Stimulated activated CD8-positive, alpha-beta memory T cell treated with anti-CD3 and anti-CD28 coated beads, Interleukin-4, amount 100 ng/mL, for 4 hours (primary cell): ENCODE measurements at places on chromosomes 2 and 18.

- DNase-seq: no peak
These were observed 149.2 kb upstream of the GYPC start for GRCh38 chr2:126506786-126507185.

GRCh38 chr2:199470672-199471442 is 13.1 kb upstream of the SATB2 start:
- no peak for DNase-seq

GRCh38 chr18:58639751-58640427 is 11.0 kb upstream of the ALPK2 start:
- no peak for DNase-seq

DNA sequence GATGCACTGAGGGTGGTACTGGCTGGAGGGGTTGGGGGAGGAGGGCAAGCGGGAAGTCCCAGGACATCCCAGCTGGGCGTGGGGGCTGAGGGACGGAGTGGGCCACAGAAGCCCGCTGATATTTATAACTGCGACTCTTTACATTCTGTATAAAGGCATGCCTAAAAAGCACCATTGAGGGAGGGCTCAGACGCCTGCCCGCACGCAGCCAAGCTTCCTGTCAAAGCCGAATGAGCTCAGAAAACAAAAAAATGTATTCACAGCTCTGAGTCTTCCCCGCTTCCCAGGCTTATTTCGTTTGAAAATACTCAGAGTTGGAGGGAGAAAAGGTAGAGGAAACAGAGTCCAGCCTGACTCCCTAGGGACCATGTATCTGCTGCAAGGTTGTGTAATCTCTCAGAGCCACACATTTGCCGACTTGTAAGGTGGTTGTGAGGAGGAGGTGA is 170.1 kb upstream of the HAAO start:
- no peak for DNase-seq

- no peak for DNase-seq
These were observed 192.8 kb downstream of the CDCA7 start for GRCh38 chr2:173547499-173547898.

DNA sequence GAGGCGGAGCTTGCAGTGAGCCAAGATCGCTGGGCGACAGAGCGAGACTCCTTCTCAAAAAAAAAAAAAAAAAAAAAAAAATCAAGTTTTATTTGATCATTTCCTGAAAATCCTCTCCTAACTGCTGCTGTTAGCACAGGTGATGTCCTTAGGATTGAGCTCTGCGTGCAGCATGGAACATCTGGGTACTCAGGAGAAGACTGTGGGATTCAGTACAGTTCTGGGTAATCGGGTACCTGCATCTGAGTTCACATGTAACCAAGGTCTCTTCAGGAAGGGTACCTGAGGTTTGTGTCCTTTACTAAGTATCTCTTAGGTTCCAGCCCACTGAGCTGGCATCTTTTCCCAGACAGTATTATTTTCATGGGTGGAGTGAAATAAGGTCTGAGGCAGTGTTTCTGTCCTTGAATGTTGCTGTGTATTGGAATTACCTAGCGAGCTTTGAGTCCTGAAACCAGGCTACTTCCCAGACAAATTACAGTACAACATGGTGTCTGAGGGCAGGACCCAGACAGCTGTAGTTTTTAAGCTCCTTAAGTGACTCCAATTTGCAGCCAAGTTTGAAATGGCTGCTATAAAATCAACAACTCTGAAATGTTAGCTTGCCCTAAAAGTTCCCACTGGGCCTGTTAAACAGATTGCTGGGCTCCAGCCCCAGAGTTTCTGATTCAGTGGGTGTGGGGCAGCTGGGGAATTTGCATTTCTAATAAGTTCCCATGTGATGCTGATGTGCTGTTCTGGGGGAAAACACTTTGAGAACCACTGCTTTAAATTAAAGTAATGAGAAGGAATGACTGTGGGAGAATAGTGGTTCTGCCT is 120.5 kb downstream of the PMAIP1 start:
- DNase-seq: no peak

GRCh38 chr2:186639939-186640338 is 50.1 kb downstream of the ITGAV start:
- no peak for DNase-seq

GRCh38 chr2:176102309-176102866 is 2.8 kb downstream of the HOXD12 start:
- DNase-seq: no peak

DNA sequence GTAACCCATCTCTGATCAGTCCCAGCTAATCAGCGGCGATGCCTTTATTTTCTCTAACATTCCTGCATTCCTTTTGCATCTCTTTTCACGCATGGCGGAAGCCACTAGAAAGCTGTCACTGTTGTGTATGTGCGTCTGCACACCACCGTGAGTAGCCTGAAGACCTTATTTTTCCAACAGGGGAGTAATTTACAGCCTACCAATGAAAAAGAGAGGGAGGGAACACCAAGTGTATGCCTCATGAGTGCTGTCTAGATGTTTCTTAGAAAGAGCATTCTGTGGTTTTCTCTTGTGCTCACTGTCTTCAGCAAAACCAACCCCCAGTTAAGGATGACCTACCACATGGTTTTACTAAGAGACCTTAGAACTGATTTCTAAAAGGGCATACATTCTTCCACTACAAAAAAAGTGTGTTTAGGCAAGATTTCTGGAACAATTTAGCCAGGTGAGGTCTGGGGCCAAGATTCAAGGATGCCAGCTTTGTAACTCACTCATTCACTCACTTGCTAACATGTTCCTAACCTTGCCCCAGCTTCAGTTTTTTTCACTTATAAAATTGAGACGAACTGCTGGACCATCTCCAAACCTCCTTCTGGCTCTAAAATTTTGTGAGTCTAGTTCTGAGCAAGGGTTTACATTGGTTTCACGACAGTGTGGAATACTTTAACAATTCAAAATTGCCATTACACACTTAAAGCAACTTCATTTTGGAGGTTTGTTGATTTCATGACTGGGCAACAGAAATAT is 51.4 kb downstream of the BCL2 start:
- no peak for DNase-seq

DNA sequence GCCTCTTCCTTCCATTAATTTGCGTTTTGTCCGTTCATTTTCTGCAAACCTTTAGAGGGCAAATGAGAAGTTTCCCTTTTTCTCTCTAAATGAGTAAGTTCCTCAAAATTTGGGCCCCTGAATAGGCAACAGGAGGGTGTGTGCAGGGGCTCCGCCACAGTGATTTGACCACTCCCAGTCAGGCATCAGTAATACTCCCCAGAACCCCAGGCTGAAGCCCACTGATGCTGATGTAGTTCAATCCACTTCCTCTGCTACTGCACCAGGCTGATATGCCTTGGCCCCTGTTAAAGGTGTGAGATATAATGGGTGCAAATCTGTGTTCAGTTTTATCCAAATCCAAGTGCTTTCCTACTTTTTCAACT is 1150.0 kb downstream of the RPIA start:
- DNase-seq: no peak

- no peak for DNase-seq
These were observed 20.2 kb downstream of the ATG16L1 start for GRCh38 chr2:233271693-233272092.

DNA sequence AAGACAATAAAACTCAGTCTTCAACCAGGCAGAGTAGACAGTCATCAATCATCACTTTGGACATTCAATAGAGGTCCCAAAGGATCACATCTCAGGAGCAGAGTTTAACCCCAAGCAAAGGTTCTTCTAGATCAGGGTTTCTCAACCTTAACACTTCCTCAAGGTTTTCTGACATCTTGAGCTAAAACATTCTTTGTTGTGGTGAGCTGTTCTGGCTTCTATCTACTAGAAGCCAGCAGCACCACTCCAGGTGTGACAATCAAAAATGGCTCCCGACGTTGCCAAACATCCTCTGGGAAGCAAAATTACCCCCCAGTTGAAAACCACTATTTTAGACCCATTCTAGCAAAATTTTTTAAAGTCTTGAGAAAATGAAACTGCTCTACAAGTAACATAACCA is 22.0 kb downstream of the RTTN start:
- DNase-seq: no peak

DNA sequence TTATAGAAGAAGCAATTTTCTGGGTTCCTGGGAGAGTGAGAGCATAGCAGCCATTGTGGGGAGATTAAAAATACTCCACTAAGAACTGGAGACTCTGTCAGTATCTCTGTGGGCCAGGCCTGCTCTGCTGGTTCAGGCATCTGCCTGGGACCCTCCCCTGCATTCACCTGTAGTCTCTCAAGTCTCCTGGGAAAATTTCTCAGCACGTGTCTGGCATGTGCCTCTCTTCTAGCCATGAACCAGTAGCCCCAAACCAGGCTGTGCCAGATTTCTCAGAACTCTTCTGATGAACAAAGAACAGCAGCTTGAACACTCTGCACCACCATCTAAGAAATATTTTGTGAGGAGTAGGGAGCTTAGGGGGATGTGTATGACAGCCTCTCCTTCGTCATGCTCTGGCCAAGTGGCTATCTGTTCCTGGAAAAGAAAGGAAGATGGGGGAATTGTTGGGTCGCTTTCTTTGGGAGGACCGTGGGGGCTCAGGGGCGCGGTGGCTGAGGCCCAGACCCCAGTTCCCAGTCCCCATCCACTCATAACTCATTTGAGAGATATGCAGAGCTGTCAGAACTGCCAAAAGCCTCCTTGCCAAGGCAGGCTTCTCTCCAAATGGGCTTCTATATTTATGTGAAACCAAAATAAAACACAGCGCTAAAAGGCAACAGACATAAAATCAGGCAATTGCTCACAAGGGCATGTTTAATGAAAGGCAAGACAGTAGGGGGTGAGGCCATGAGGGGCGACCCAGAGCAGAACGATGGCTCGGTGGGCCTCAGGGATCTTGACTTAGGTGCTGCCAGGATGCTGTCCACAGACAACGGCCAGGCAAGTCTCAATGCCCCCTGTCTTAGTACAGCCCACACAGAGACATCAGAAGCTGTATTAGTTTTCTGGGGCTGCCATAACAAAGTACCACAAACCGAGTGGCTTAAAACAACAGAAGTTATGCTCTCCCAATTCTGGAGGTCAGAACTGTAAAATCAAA is 114.7 kb upstream of the TNP1 start:
- no peak for DNase-seq

DNA sequence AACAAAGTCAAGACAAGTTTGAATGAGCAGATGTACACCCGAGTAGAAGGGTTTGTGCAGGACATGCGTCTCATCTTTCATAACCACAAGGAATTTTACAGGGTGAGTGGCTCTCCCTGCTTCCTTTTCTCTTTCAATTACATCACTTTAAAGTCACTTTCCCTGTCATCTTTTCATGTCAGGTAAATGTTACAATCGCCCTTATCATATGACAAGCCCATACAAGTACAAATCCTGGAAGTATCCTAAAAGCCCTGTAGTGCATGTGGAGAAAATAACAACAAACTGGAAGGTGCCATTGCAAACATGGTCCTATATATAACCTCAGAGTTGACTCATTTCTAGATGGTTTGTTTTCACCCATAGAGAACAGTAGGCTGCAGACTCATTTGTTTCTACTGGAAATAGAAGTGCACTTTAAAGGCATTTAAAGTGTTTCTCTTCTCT is 126.0 kb downstream of the SP100 start:
- no peak for DNase-seq

GRCh38 chr2:52536929-52537460 is 1230.6 kb upstream of the CHAC2 start:
- no peak for DNase-seq

DNA sequence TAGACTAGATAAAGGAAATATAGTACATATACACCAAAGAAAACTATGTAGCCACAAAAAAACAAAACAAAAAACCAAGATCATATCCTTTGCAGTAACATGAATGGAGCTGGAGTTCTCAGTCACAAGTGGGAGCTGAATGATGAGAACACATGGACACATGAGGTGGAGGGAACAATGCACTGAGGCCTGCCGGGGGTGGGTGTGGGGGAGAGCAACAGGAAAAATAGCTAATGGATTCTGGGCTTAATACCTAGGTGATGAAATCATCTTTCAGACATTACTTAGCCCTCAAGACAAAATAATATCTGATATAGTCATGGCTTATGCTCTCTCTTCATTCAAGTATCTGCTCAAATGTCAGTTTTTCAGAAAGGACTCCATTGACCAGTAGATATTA is 930.6 kb downstream of the LRP1B start:
- no peak for DNase-seq

GRCh38 chr18:57698571-57699276 is 77.1 kb upstream of the NARS1 start:
- no peak for DNase-seq

- no peak for DNase-seq
These were observed 79.3 kb downstream of the ACAA2 start for GRCh38 chr18:49733896-49734585.

DNA sequence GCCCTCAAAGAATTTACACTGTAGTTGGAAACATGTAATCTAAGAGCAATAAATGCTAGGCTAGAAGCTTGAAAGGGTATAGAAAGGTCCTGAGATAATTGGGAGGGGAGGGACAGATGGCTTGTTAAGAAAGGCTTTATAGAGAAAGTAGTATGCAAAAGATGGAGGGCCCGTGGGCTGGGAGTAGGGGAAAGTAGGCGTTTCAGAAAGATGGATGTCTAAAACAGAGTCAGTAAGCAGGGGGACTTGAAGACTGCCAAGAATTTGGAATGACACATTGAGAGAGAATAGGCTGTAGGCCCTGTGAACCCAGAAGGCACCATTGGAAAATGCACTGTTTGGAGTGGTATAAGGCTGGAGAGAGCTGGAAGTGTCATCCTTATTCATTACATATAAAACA is 822 bp downstream of the PSMG2 start:
- DNase-seq: no peak

DNA sequence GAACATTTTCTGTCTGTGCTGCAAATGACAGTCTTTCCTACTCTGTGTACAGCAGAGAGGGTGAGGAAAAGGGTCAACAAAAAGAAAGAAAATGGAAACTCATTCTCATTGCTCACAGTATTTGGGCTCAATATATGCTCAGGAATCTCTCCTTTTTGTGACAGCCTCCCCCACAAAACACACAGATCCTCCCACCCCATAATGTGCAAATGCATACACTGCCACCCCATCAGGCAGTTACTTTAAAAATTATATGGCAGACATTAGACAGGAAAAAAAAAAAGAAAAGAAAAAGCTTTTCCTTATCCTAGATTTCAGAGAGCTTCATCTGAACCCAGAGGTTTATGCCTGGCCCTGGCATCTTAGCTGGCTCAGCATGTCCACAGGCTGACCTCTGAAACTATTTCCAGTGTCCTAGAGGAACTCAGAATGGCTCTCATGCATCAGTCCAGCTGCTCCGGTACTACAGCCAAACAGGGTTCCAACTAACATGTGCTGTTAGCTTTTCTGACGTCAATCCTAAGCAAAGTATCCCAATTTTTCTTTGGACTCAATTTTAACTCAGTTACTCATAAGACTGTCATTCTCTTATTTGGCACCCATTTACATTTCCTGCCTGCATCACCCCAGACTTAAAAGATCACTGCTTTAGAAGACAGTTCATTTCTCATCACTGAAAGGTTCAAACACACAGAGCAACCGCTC is 105.9 kb downstream of the RBMS1 start:
- no peak for DNase-seq

GRCh38 chr2:109017017-109017416 is 28.0 kb upstream of the EDAR start:
- DNase-seq: no peak

DNA sequence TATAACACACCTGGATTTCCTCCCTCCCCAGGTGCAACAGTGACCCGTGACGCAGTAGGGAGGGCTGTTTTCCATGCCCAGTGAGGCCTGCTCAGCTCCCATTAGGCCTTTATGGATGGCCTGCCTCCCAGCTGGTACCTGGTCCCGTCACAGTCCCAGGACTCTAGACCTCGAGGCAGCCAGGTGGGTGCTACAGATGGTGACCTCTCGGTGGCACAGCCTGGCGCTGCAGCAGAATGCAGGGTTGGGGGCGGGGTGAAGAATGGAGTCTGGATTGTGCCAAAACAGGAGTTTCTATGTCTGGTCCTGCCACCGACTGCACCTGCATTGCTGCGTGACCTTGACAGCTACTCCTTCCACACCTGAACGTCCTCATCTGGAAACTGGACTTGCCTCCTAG is 18.0 kb upstream of the YWHAQ start:
- DNase-seq: no peak
